Activated CD8-positive, alpha-beta T cell treated with anti-CD3 and anti-CD28 coated beads, Interleukin-2, amount 10 ng/mL, durations not matched to agents 7 days and 5 days (primary cell): ENCODE measurements at places on chromosomes 16 and 17. TPM values are rescaled to one million over a fixed set of nuclear protein-coding genes. Genes with fewer than 3 reads are reported as not detected.

- peak; percentile 26 for DNase-seq
Measured at GRCh38 chr16:10497132-10498101, 83.0 kb downstream of the EMP2 start.

- no peak for DNase-seq
Measured at GRCh38 chr17:78956254-78956653, 23.5 kb downstream of the LGALS3BP start.

GRCh38 chr16:56743840-56744239 lies 13.9 kb downstream of the NUP93 start:
- no peak for DNase-seq

- no peak for DNase-seq
Measured at GRCh38 chr16:3922241-3922640, 41.7 kb upstream of the CREBBP start.

DNA sequence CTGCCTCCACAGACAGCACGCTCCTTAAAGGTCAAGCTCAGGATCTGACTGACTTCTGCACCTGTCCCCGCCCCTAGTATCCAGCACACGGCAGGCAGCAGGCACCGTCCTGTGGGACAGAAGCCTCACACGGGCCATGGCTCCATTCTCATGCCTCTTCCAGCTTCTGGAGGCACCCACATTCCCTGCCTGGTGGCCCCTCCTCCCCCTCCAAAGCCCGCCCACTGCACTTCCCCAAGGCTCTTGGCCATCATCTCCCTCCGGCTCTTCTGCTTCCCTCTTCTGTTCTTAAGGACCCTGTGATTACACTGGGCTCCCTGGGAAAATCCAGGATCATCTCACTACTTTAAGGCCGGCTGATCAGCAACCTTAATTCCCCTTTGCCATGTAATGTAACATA lies 3.5 kb downstream of the CANT1 start:
- DNase-seq = no peak

DNA sequence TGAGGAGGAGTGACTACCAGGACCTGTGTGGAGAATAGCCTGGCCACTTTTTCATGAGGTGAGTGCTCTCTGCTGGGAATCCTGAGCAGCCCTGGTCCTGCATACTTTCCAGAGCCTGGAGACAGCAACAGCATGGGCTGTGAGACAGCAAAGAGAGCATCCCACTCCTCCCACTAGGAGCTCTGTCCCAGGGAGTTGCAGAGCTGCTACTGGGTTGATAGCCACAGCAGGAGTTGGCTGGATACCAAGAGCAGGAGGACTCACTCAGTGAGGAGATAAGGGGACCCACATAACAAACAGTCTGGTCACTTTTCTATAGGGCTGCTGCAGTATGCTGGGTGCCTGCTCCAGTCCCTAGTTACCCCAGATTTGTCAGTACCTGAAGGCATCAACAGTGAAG lies 439.3 kb upstream of the CDH8 start:
- DNase-seq = no peak

CORO6 gene
- total RNA-seq = 6.3 TPM

WNT9B gene
- total RNA-seq = not detected

EME1 gene
- total RNA-seq = 23.5 TPM

HS3ST2 gene
- total RNA-seq = not detected

DCAF7 gene
- total RNA-seq = 127 TPM

VAT1L gene
- total RNA-seq = not detected
